CD8-positive, alpha-beta memory T cell (primary cell): ENCODE measurements at places on chromosomes 13 and 19. TPM values are rescaled to one million over a fixed set of nuclear protein-coding genes. Genes with fewer than 3 reads are reported as not detected.

GRCh38 chr19:8832132-8833021, at the start of the genes MBD3L1 and ZNF558:
TSS of gene MBD3L1 (plus strand) at chr19:8832377. CDS start at chr19:8842679, 10,302 bp downstream.
TSS of gene ZNF558 (minus strand) at chr19:8832304. CDS start at chr19:8822659, 9,645 bp downstream.
- peak within 1 kb of the TSS; percentile 84 for H3K27ac ChIP-seq
- H3K4me3 ChIP-seq, result peak within 1 kb of the TSS; percentile 81
- DNase-seq, result peak; percentile 99
- H3K36me3 ChIP-seq, result no peaks in the 10 kb centered on the region
- no peaks in the 10 kb centered on the region for H3K27me3 ChIP-seq

- H3K4me1 ChIP-seq, result peaks cover 3% of the 10 kb centered on the region
- H3K27ac ChIP-seq, result no peak overlapping the region
- no peaks in the 10 kb centered on the region for H3K27me3 ChIP-seq
- no peak overlapping the region for H3K4me3 ChIP-seq
Observed at GRCh38 chr13:73223372-73223781, 164.6 kb downstream of the KLF5 start.

- H3K4me3 ChIP-seq, result no peak overlapping the region
- DNase-seq, result no peak
- no peak overlapping the region for H3K27ac ChIP-seq
- peaks cover 9% of the 10 kb centered on the region for H3K4me1 ChIP-seq
Observed at GRCh38 chr13:39941236-39941635, 285.8 kb downstream of the COG6 start.

DNA sequence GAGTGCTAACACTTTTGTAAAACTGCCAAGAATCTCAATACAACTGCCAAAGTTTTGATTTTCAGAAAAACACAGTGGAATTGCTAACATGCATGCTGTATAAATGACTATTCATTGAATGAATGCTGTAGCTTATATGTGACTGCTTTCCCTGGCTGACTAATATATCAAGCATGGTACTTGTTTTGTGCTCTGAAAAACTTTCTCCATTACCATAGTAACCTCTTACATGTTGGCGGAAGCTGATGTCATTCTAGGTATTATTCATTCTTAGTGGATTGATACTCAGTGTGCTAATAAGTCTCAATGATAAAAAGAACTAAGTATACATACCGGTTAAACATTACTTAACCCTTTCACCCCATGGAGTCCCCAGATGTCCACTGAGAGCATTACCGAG, 166.1 kb upstream of the MYO16 start:
- H3K4me1 ChIP-seq, result no peaks in the 10 kb centered on the region
- H3K27me3 ChIP-seq, result no peaks in the 10 kb centered on the region

- H3K4me3 ChIP-seq, result peak overlapping the region; percentile 26
- peak overlapping the region; percentile 38 for H3K27ac ChIP-seq
- no peaks in the 10 kb centered on the region for H3K27me3 ChIP-seq
- peak; percentile 21 for DNase-seq
Observed at GRCh38 chr13:97369261-97369893, 64.6 kb upstream of the RAP2A start.

DNA sequence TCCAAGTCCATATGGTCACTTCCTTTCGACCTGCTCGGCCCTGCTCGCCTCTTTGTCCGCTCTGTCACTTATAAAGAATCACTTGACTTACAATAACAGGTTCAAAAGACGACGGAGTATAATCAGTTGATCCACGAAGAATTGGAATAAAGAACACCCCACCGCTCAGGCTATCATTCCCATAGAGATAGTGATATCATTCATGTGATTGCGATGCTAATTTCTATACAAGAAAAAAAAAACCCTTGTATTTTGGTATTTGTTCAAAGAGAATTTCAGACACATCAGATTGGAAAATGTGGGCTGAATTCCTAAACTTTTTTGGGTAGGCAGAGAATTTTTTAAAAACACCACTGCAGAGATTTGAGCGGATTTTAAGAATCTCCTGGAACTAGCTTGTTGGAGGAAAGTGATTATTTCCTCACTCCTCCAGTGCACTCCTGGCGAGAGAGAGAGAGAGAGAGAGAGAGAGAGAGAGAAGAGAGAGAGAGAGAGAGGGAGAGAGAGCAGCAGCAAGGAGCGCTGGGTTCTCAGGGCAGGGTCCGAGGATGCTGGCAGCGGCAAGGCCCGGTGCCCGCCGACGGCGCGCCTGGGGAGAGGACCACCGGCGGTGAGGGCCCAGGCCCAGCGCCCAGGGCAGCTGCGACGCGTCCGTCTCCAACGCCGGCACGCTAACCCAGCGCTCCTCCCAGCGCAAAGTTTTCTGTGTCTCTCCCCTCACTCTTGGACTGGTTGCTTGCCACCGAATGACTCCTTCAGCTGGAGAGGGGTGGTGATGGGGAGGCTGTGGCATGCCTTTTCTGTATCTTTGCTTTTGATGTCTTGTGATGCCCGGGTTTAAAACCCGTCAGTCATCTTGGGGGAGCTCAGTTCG, 149.0 kb upstream of the ZNF536 start:
- H3K4me1 ChIP-seq, result peaks cover 8% of the 10 kb centered on the region
- H3K27ac ChIP-seq, result no peak overlapping the region
- peaks cover 6% of the 10 kb centered on the region for H3K27me3 ChIP-seq
- no peak for DNase-seq

DNA sequence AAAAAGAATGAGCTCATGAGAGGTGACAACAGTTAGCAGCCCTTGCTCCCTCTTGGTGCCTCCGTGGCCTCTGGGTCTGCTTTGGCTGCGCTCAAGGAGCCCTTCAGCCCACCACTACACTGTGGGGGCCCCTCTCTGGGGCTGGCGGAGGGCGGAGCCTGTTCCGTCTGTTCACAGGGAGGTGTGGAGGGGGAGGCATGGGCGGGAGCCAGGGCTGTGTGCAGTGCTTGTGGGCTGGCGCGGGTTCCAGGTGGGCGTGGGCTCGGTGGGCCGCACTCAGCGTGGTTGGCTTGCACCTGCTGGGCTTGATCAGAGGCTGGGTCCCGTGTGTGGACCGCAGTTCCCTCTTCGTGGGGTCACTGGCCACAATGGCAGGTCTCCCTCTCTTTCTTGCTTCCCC, 953.4 kb upstream of the PRR20A start:
- H3K27ac ChIP-seq, result no peak overlapping the region
- no peaks in the 10 kb centered on the region for H3K36me3 ChIP-seq
- no peak overlapping the region for H3K4me3 ChIP-seq

- no peaks in the 10 kb centered on the region for H3K27me3 ChIP-seq
- DNase-seq, result no peak
- H3K27ac ChIP-seq, result no peak overlapping the region
- no peak overlapping the region for H3K4me3 ChIP-seq
Observed at GRCh38 chr13:92572190-92572589, 654.4 kb upstream of the GPC6 start.

DNA sequence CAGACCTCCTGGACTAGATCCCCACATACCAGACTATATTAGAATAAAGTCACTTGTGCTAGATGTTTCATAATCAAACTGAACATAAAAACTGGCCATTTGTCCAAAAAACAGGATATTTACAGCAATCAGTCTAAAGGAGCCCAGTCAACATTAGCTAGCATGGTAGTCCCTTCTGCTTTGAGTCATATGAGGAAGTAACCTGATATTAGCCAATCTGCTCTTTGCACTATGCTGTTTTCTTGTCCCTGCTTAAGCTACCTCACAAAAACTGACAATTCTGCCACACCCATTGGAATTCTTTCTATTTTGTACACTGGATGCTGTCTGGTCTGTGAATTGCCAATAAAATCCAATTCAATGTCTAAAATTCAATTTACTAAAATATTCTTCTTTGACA, 1824.2 kb downstream of the OLFM4 start:
- no peak overlapping the region for H3K27ac ChIP-seq
- H3K4me1 ChIP-seq, result no peaks in the 10 kb centered on the region
- H3K36me3 ChIP-seq, result no peaks in the 10 kb centered on the region

DNA sequence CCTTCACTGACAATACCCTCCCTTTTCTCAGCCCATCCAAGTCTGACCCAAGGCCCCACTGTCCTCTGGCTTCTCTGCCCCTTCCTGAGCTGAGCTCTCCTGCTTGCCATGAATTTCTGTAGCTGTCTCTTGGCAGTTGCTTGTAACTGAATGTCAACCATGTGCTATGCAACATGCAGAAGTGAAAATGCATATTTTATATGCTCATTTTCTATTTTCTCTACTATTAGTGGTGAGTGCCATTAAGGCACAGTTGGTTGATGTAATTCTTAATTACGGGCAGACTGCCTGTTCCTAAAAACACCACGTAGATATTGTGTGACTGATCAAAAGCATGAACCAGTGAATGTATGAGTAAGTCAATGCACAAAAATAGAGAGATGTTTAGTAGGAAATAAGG, 29.6 kb downstream of the TNFSF11 start:
- H3K4me3 ChIP-seq, result no peak overlapping the region
- no peaks in the 10 kb centered on the region for H3K4me1 ChIP-seq
- no peak for DNase-seq
- no peaks in the 10 kb centered on the region for H3K36me3 ChIP-seq
- no peak overlapping the region for H3K27ac ChIP-seq
- no peaks in the 10 kb centered on the region for H3K27me3 ChIP-seq

Gene RNF225
- 0.78 TPM for total RNA-seq

Gene ZNF709
- 2.5 TPM for total RNA-seq

Gene SPINT2
- 27.9 TPM for total RNA-seq

Gene MISP3
- total RNA-seq, result 1.00 TPM

Gene LRRC8E
- not detected for total RNA-seq
